Activated CD8-positive, alpha-beta memory T cell treated with anti-CD3 and anti-CD28 coated beads for 1 hour (primary cell): ENCODE measurements at places on chromosomes 5 and 9.

DNA sequence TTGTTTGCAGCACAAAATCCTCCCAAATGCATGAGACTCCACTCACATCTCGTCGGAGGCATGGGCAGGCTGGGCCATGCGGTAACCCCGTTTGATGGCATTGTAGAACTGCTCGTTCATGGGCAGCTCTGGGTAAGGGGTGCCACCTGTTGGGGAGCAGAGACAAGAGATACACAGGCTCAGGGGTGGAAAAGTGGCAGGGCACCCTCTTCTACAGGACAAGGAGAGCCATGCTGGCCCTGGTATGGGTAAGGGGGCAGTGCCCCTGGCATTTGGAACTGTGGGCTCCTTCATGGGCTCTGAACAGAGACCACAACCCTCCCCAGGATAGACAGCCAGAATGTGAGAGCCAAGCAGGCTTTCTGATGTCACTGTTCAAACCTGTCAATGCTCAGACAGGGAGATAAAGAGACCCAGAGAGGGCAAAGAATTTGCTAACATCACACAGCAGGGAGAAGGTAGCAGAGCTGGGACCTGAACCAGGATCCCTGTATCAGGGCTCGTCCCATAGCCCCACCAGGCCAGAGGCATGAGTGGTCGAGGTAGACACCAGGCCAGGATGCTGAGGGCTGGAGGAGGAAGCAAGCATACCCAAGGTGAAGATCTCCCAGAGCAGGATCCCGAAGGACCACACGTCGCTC lies 33.2 kb upstream of the CSF1R start:
- no peak for DNase-seq

- no peak for DNase-seq
Observed at GRCh38 chr5:58466939-58467338, 7.1 kb upstream of the PLK2 start.

DNA sequence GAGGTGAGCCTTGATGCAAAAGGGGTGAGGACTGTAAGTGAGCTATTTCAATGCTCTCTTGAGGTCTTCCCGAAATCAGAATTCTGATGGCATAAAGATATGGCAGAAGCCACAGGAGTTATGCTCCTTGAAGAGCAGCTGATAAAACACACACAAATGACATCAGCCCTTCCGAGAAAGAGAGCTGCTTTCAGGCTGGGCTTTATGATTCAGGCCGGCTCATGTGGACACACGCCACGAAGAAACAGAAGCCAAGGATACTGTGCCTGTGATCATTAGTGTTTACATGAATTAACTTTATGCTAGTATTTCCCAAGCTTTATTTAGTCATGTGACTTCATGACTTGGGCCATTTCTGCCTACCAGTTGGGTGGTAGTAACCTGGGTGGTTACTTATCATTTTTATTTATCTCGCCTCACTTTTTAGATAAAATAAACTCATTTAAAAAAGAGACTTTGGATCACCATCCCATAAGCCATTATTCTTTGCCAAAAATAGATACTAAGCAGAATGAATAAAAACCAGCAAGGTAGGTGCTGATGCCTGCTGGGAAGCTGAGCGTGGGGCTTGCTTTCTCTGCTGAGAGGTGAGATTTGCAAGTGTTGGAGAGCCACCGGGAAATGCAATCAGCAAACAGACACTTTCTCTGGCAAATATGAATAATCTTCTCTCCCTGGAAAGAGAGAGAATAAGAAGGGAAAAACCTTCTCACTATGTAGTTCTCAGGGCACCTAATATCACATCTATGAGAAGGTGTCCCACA lies 73.0 kb upstream of the SLC25A51 start:
- no peak for DNase-seq

GRCh38 chr5:69050214-69050613 lies 43.6 kb upstream of the SLC30A5 start:
- no peak for DNase-seq
